ENCODE measurements at places on chromosomes 12 and 14.

DNA sequence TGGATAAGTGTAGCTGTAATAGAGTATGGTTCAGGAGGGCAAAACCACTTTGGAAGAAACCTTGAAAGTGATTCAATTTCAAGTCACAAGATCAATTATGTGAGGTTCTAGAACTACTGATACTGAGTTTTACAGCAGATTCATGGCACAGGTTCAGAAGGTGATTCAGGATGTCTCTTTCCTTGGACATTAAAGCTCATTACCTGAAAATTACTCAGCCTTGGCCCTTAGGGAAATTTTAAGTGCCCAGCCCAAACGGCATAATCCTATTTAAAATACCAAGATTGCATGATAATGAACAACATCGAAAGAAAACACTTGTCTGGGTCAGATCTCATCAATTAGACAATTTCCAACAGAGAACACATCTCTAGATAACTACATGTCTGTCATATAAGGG is 70.2 kb upstream of the SLC38A2 start:
- DNase-seq, result no peak

GRCh38 chr14:38605193-38606114 is 349.6 kb upstream of the CLEC14A start:
- DNase-seq, result no peak

- DNase-seq, result no peak
These were observed 160.0 kb downstream of the TRHDE start for GRCh38 chr12:72432037-72432604.

- no peak for DNase-seq
These were observed 62.1 kb downstream of the SH2B3 start for GRCh38 chr12:111467857-111468241.

DNA sequence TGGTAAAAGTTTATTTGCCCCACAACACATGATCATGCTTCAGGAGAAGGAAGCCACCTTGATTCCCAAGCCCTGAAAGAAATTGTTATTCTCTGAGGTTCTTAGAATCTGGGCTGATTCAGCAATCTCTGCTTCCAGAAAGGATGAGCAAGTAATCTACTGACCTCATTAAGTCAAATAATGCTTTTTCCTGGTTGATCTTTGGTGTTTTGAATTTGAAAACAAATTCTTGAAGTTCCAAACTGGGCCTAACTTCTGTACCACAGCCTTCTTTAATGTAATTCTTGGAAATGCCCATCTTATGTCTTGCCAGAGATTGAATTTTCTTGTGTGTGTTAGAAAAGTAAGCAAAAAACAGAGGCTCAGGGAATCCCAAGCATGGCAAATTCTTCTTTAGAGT is 319.2 kb upstream of the DDHD1 start:
- no peak for DNase-seq

DNA sequence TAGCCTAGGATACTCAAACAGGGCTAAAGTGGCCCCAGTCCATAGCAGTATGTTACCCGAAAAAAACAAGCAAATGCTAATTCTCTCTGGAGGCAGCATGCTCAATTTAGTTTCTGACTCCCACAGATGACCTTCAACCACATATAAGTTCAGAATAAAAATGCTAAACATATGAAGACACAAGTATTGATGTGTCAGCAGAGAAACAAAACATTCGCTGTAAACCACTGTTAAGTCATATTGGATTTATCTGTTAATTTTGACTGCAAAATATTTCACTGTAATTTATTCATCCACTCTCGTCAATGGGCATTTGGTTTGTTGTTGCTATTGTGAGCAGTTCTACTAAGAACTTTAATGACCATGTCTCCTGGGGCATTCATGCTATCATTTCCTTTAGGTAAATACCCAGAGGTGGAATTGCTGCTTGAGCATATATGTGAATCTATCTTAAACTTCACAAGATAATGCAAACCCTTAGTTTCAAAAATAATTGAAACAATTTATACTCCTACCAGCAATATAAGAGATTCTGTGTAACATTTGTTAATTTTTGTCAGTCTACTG is 36.5 kb downstream of the WBP11 start:
- no peak for DNase-seq

DNA sequence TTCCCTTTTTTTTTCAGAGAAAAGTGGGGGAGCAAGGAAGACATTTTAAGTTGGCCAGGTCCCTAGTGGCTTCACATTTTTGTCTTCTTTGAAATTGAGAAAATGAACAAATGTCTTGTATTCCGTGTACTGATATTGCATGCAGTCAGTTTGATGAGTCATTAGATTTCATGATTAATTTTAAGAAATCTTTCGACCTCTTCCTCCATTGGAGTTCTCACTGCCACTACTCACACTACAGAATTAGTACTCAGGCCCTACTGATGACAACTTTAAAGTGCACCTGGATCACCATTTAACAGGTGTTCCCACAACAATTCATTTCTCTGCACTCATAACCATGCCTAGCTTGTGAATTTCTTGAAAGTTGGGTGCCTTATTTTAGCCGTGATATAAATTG is 50.5 kb downstream of the SAMD4A start:
- DNase-seq, result no peak

DNA sequence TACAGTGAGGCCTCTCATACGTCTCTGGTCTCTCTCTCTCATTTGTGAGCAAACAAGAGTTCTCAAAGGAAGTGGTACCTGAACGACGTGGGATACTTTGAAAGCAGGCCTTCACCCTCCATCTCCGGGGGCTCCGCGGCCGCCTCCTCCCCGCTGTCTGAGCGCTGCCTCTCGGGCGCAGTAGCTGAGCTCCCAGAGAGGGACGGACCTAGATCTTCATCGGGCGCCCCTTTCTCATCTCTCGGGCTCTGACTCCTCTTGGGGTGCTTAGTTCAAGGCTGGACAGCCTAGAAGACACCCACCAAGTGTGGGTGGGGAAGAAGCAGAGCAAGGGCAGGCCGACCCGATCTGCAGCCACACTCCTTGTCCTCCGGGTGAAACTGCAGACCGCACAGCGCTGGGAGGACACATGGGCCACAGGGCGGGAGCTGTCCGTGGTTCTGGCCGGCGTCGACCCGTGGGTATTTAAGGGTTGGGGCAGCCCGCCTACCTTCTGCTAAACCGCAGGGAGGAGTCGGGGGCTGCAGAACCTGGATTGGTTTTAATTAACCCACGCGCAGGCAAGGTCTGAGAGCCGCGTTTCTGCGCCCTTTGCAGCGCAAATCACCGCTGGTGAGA is 92.7 kb downstream of the PAH start:
- no peak for DNase-seq

- DNase-seq, result no peak
These were observed 2.3 kb upstream of the NOP2 start for GRCh38 chr12:6570264-6570887.

DNA sequence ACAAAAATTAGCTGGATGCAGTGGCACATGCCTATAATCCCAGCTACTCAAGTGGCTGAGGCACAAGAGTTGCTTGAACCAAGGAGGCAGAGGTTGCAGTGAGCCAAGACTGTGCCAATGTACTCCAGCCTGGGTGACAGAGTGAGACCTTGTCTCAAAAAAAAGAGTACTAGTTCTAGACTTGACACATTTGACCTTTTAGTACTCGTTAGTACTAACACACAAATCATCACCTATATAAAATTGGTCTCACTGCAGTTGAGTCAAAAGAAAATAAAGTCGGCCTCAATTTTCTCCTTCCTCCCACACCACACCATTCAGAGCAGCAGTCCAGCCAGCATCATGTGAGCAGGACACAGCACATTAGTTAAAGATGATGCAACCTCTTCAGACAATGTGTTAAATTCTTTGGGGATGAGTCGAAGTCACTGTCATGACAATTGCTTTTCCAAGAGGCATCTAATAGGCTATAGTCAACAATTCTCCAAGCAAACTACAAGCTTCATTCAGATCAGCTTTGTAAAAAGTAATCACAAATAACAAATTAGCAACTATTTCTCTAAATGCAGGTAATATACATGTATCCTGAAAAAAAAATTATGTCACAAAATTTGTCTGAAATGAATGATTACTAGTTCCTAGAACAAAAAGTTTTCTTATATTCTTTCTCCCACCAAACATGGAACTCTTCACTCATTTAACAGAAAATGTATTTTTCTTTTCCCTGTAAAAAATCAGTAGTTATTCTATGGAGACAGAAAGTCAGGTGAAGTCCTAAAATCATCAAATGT is 55.6 kb downstream of the CLIP1 start:
- DNase-seq, result no peak

DNA sequence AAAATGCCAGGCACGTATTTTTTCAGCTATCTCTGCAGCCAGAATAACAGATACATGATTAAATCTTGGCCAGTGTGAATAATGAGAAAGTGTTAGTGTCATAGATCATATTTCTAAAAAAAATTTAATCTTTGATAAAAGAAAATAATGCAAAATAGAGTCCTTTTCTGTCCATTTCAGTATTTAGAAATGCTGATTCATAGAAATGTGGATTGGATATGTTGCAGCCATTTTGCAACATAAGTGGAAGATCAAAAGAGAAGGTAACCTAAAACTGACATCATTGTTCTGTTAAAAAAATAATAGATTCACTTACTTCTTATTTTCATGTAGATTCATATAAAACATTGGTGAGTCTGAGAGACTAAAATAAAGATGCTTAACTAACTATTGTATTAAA is 1010.3 kb downstream of the LRFN5 start:
- no peak for DNase-seq

DNA sequence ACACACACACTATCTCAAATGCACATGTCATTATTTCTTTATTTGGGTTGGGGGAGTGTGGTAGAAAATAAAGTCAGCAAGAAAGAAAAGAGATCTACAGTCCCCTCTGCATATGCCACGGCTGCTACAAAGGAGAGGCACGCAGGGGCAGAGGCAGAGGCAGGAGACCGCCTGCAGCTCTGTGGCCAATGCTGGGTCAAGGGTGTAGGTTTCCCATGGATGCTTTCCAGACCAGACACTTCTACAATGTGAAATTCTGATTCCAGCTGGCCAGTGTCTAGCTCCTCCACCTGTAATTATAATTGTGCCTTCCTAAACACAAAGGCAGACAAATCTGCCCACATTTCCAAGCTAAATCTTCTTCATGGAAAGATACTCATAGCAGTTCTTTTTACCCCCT is 19.2 kb downstream of the VPS37B start:
- no peak for DNase-seq

GRCh38 chr12:63822352-63822751 is 22.1 kb upstream of the SRGAP1 start:
- no peak for DNase-seq

DNA sequence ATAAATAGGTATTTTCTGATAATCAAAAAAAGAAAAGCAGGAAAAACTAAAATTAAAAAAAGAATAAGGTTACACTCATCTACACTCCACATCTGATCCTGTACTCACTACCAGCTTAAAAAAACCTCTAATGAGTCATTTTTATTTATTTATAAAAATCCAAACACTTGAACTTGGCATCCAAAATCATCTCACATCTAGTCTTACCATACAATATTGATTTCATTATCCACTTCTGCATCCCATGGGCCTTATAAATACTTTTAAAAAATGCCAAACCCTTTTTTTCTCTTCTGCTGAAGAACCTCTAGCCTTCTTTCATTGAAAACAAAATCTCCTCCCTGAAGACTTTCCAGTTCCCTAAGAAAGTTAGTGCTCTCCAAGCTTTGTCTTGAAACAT is 109.7 kb downstream of the TMTC3 start:
- DNase-seq, result no peak

DNA sequence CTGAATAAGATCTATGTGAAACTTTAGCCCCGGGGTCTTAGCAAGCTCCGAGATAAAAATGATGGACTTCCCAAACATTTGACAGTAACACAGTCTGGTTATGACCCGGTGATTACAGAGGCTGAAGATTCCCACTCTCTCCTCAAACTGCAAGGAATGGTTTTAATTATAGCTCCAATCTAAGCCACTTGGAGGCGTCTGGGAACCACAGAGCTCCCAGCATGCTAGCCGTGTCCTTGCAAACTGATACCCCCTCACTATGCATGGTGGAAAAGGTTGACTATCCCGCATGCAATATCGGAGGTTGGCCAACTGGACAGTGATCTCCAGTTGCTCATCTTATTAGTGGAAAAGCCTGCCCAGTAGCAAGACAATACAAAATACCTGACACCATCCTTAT is 76.5 kb upstream of the GRIN2B start:
- no peak for DNase-seq

GRCh38 chr12:124904306-124905098 is 9.9 kb downstream of the UBC start:
- DNase-seq, result no peak

DNA sequence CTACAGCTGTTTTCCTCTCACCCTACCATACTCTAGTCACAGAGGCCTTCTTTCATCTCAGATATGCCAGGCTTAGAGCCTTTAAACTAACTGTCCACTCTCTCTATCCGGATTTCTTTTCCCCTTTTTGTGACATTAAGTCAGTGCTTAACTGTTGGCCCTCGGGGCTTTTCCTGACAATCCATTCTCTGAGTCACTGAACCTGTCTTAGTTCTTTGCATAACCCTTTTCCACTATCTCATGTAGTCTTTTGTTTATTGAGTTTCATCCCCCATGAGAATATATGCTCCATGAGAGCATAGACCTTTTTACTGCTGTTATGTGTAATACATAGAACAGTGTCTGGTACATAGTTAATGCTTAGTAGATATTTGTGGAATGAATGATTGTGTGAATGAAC is 68.7 kb downstream of the PLEKHA5 start:
- no peak for DNase-seq

- DNase-seq, result no peak
These were observed 12.2 kb downstream of the JDP2 start for GRCh38 chr14:75439989-75440388.

GRCh38 chr12:65566751-65567150 is 257.5 kb upstream of the HMGA2 start:
- no peak for DNase-seq

- no peak for DNase-seq
These were observed 7.9 kb downstream of the TMEM253 start for GRCh38 chr14:21108791-21109190.

DNA sequence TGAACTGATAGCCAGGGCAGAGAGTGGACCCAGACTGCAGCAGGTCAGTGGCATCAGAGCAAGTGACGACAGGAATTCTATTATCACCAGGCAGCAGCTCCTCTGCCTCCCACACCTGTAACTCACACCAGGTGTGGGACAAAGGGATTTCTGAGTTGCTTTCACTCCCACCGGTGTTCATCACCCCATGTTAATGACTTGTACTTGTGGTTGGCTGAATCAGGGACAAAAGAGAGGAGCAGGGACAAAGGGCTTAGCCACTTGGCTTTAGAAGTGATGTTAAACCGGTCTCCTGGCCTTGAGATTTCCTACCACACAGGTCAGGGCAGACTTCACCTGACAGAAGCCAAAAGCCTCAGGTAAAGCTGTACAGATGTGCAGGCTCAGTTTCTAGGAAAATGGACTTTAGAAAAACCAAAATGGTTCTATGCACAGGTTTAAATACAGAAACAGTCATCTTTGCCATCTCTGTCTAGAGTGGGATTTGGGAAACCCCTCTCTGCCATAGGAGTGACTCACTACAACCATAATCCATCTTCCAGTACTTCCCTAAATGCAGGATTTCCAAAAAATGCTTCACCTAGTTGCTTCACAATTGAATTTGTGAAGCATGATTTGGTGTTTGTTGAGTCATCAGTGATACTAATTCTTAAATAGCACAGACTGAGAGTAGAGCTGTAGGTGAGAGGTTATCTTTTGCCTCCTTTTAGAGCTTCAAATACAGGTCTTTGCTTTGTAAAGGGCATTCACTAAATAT is 158.5 kb downstream of the PRKCH start:
- DNase-seq, result no peak
